ENCODE measurements at places on chromosomes 16 and 17.

- no peak for DNase-seq
Measured at GRCh38 chr17:67386965-67387551, 10.0 kb downstream of the PITPNC1 start.

GRCh38 chr17:41393294-41393693 is 4.1 kb downstream of the KRT31 start:
- peak; percentile 16 for DNase-seq

GRCh38 chr16:27410761-27411160 is 8.8 kb downstream of the IL21R start:
- no peak for DNase-seq

GRCh38 chr17:62706598-62707424 is 79.3 kb downstream of the MRC2 start:
- DNase-seq: no peak

DNA sequence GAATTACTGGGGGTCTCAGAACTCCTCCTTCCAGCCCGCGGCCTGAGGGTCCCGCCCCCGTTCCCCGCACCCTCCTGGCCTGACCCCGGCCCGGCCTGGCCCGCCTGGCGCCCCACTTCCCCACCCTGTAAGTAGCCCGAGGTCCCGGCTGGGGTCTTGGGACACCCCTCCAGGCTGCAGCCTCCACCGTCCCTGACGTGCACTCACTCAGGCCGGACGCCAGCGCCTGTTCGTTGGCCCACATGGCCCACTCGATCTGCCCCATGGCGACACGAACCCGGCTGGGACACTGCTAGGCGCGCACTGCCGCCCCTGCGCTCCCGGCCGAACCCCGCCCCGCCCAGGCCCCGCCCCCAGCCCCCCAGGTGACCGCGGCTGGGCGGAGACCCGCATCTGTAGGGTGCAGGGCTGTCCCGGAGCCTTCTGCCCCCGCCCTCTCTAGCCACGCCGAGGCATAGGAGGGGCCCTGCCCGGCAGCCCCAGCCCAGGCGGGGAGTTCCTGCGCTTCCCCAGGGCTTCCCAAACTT is at the start of gene CYBA:
TSS of gene CYBA (minus strand) at position 305 of the 527 bp plus-strand sequence. CDS start at position 265, 40 bp downstream.
- DNase-seq: peak; percentile 59

- DNase-seq: no peak
Measured at GRCh38 chr16:7278636-7279035, 54.0 kb upstream of the RBFOX1 start.

GRCh38 chr17:45338023-45338781 is 21.4 kb upstream of the MAP3K14 start:
- DNase-seq: no peak

- DNase-seq: no peak
Measured at GRCh38 chr16:79757968-79758367, 157.4 kb upstream of the MAF start.

- no peak for DNase-seq
Measured at GRCh38 chr17:44499722-44500121, 3.5 kb downstream of the GPATCH8 start.

GRCh38 chr17:75504347-75505151 is 10.8 kb downstream of the CASKIN2 start:
- no peak for DNase-seq

GRCh38 chr16:12526515-12526914 is 277.2 kb downstream of the CPPED1 start:
- DNase-seq: no peak

Measured in NCI-H526 (cell line).